ENCODE measurements at places on chromosomes 7 and 10.

GRCh38 chr7:6286486-6286885 lies 14.1 kb upstream of the CYTH3 start:
- DNase-seq, result no peak

DNA sequence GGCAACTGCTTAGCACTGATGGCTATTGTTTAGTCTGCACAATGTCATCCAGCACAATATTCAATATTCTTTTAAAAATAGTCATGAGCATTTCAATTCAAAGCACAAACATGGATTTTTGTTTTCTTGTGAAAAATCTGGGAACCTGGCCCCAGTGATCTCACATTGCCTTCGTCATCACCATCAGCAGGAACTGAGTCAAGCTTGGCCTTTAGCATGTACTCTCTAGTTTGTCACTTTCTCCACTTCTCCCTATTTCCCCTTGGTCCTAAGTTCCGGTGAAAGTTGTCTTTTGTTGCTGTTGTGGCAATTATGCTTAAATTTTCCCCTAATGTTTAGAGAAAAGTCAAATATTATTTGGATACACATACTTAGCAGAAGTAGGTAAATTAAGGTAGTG lies 252.9 kb upstream of the SORCS1 start:
- no peak for DNase-seq

- DNase-seq, result no peak
Observed at GRCh38 chr7:5425507-5426225, 2.0 kb upstream of the TNRC18 start.

- no peak for DNase-seq
Observed at GRCh38 chr10:43037440-43037839, 39.4 kb upstream of the RET start.

- no peak for DNase-seq
Observed at GRCh38 chr7:104414216-104414615, 85.8 kb downstream of the LHFPL3 start.

- DNase-seq, result no peak
Observed at GRCh38 chr10:133100706-133101415, 13.1 kb downstream of the ADGRA1 start.

DNA sequence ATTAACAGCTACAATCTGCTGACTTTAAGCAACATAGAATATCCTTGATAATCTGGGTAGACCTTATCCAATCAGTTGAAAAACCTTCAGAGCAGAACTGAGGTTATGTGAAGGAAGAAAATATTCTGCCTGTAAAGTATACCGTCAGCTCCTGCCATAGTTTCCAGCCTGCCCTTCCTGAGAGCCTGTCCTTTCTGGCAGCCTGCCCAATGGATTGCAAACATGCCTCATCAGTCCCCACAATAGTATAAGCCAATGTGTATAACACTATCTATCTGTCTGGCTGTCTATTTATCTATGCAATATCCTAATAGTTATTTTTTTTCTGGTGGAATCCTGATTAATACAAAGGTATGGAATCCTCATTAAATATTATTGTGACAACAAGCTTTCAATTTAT lies 489.2 kb upstream of the KCND2 start:
- no peak for DNase-seq

DNA sequence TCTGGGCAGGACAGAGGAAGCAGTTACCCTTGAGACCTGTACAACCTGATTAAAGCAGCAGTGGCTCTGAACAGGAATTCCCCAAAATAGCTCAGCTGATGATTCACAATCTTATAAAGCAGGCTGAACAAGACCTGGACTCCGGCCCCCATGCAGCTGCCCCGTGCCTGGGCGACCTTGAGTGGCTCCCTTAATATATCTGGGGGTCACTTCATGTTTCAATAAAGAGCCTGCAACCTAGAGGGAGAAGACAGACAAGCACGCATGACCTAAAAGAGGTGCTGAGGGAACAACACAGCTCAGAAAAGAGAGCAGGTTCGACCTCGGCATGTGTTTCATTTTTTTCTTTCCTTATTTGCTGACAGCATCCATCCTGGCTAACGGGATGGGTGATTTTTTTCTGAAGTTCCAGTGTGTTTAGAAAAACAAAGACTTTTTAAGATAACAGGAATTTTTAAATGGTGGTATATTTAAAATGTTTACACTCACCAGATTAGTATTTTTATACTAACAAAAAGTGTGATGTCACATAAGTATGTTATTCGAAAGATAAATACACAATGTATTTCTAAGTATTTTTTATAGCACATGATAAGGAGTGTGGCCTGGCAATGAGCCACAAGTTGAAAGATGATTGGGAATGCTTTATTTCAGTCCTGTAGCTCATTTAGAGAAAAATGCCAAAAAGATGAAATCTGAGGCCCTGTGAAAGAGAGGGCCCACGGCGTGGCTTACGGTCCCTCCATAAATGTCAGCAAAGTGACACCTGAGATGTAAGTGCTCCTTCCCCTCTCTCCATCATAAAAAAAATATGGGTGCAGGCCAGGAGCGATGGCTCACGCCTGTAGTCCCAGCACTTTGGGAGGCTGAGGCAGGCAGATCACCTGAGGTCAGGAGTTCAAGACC lies 161.3 kb downstream of the SLIT1 start:
- DNase-seq, result no peak

DNA sequence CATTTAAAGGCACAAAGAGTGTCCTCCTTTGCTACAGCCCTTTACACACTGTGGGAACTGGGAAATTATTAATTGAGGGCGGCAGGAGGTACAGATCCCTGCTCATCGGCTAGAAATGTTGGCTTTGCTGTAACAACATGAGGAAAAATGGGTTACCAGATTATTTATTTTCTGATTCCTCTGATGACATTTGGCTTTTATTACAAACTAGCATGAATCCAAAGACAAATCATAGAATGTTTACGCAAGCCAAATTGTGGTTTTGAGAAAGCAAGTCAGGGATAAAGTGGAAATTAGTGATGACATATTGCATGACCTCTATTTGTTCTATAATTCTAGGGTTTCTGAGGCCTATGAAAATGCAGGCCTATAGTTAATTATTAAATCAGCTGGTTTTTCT lies 126.1 kb upstream of the TMEM196 start:
- no peak for DNase-seq

DNA sequence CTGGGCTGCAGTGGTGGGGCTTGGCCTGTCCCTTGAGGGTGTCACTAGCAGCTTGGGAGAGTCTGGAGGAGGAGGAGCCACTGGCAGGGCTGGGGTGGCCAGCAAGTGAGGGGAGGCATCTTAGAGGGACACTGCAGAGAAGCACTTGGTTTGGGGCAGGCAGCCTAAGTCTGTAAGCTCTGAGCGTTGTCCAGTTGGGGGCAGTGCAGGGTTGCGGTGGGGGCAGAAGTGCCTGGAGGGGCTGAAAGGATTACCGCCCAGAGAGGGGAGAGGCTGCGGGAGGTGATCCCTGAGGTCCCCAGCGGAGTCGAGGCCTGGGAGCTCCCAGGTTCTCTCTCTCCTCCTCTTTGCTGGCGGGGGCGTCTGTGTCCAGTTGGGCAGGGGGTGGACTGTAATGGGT lies 7.4 kb downstream of the ADCYAP1R1 start:
- no peak for DNase-seq

GRCh38 chr10:30553626-30554439 lies 75.7 kb downstream of the LYZL2 start:
- no peak for DNase-seq

DNA sequence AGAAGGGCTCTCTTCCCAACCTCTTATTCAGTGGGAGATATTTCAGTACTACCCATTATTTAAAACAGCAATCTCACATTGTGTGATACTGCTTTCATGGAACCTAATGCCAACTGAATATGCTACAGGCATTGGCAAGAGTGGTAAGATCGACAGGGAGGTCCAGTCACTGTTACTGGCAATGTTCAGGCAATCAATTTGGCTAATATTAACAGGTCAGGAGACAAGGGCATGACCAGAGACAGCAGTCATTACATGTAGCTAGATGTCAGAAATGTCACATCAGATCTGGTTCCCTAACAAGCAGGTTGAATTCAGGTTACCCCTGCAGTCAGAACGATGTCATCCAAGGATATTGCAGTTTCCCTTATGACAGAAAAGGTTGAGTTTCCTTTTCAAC lies 129.4 kb downstream of the ARHGAP12 start:
- DNase-seq, result no peak

DNA sequence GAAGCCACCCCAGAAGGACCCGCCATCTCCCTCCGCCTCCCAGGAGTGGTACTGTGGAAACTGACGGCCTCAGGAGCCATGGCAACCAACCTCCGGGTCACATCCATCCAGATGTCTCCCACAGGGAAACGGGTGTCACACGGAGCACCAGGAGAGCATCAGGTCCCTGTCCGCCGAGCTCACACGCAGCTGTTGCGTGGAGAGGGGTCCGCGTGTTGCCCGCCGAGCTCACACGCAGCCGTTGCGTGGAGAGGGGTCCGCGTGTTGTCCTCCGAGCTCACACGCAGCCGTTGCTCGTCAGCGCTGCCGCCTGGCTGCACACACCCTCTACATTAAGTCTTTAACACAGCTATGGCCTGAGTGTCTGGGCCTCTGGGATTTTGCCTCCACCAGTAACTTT lies 311.1 kb upstream of the SHH start:
- DNase-seq, result no peak

GRCh38 chr10:61397175-61397986 lies 55.8 kb downstream of the TMEM26 start:
- DNase-seq, result no peak

GRCh38 chr10:5942001-5942400 lies 35.3 kb downstream of the IL15RA start:
- DNase-seq, result no peak

- DNase-seq, result no peak
Observed at GRCh38 chr10:3740157-3740871, 44.7 kb downstream of the KLF6 start.

- no peak for DNase-seq
Observed at GRCh38 chr7:55966851-55967250, 2.5 kb downstream of the NIPSNAP2 start.

DNA sequence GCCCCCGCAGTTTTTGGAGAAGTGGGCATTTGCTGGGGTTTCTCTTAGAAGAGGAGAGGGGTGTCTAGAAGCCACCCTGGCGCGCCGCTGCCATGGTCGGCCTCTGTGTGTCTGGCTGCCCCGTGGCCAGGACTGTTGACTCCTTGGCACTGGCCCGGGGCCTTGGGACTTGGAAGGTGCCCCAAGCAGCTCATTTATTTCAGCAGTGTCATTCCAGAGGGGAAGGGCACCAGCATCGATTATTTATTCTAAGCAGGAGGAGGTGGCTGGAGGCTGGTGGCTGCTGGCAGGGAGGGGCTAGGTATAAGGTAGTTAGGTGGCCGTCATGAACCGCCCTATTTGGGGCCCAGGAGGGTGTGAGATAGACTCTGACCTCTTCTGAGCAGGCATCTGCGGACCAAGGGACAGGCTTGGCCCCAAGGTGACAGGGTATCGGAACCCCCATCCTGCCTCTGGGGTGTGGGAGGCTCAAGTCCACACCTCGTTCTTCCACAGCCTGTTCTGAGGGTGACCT lies 1.6 kb downstream of the GTF2IRD1 start:
- no peak for DNase-seq

- DNase-seq, result no peak
Observed at GRCh38 chr7:144384555-144385245, 18.8 kb downstream of the NOBOX start.

GRCh38 chr10:97278491-97278989 lies 13.9 kb downstream of the ARHGAP19 start:
- no peak for DNase-seq

GRCh38 chr10:33481184-33481583 lies 146.7 kb upstream of the NRP1 start:
- no peak for DNase-seq
